Tibial nerve (tissue), 4 donors: ENCODE measurements at places on chromosomes 2 and 18. TPM values are rescaled to one million over a fixed set of nuclear protein-coding genes. Genes with fewer than 3 reads are reported as not detected.

The FIGN gene
- 12.3 TPM for total RNA-seq

The PSMA8 gene
- not detected for total RNA-seq

The PLEKHM3 gene
- total RNA-seq, result 25.3 TPM

The CTNNA2 gene
- total RNA-seq, result 0.87 TPM

The TMEM169 gene
- 0.59 TPM for total RNA-seq

The GALNT14 gene
- total RNA-seq, result not detected

The C2orf81 gene
- 14.4 TPM for total RNA-seq

The CCDC102B gene
- 17.6 TPM for total RNA-seq

The IL1R1 gene
- total RNA-seq, result 44.0 TPM

The CPLX4 gene
- total RNA-seq, result not detected

The GRB14 gene
- total RNA-seq, result 6.5 TPM

The IL36B gene
- not detected for total RNA-seq

The GPBAR1 gene
- 4.6 TPM for total RNA-seq

The OSR1 gene
- 8.5 TPM for total RNA-seq

The SLC38A11 gene
- 1.5 TPM for total RNA-seq

The PREPL gene
- 69.5 TPM for total RNA-seq

The GPR45 gene
- not detected for total RNA-seq

The YWHAQ gene
- 180 TPM for total RNA-seq

The RUFY4 gene
- total RNA-seq, result not detected

The KCNK3 gene
- total RNA-seq, result 1.1 TPM

The PDE1A gene
- total RNA-seq, result 51.8 TPM

The HYCC2 gene
- total RNA-seq, result 27.9 TPM

The SERPINB4 gene
- not detected for total RNA-seq

The RESP18 gene
- not detected for total RNA-seq

The SULT1C4 gene
- 3.7 TPM for total RNA-seq

The RNF125 gene
- total RNA-seq, result 6.9 TPM

The KCNG2 gene
- total RNA-seq, result 0.84 TPM

The POTEC gene
- total RNA-seq, result not detected

The ARHGAP15 gene
- 26.9 TPM for total RNA-seq

The CNNM4 gene
- total RNA-seq, result 7.3 TPM

The TCF4 gene
- 157 TPM for total RNA-seq

The WNT10A gene
- 0.39 TPM for total RNA-seq

The FECH gene
- total RNA-seq, result 27.3 TPM

The ASTL gene
- total RNA-seq, result 0.60 TPM

The MYCN gene
- 8.8 TPM for total RNA-seq

The ERFE gene
- not detected for total RNA-seq

The NDUFAF7 gene
- total RNA-seq, result 14.7 TPM

The ICA1L gene
- 25.8 TPM for total RNA-seq

The SCYGR4 gene
- not detected for total RNA-seq

The GGCX gene
- total RNA-seq, result 34.3 TPM

The CIB4 gene
- total RNA-seq, result not detected

The KIDINS220 gene
- 104 TPM for total RNA-seq

The ZNF385B gene
- 2.3 TPM for total RNA-seq

The TWIST2 gene
- 72.5 TPM for total RNA-seq

The B4GALT6 gene
- 1.7 TPM for total RNA-seq

The CRYGC gene
- not detected for total RNA-seq

The PRSS56 gene
- total RNA-seq, result not detected

The CNTNAP5 gene
- not detected for total RNA-seq

The DCAF17 gene
- 17.3 TPM for total RNA-seq
